ENCODE measurements at places on chromosomes 4 and X.

GRCh38 chr4:96016634-96017299, 176.9 kb downstream of the PDHA2 start:
- no peak for DNase-seq

DNA sequence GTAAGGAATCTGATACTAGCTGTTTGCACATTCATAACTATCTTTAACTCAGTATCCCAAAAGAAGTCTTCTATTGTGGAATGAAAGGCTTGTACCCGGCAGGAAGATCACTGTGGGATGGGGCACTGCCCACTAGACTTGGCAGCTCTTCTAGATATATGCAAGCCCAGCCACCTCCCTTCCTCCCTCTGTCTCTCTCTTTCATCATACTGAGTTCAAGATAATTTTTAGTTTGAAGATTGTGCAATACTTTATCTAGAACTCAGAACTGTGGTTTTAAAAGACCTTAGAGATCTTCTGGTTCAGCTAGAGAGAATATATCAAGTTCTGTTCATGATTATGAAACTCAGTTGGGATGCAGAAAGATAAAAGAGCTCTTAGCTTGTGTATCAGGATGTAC, 22.5 kb upstream of the GPR34 start:
- no peak for DNase-seq

DNA sequence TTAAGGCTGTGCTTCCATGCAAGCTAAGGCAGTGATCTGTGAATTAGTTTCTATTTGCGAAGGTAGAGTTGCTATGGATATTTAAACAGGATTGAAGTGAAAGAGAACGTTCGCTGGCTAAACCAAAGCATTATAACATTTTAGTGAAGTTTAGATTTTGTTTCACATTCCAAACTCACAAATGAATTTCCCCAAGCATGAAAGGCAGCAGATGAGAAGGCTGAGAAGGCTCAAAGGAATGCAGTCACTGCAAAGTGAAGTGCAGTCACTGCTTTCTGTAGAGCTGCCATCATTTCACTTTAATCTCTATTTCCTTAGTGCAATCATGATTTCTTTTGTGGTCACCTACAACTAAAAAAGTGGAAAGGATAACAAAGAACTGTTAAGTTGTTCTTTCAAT, 334.7 kb upstream of the NR3C2 start:
- no peak for DNase-seq

GRCh38 chrX:27735914-27736313, 71.9 kb upstream of the MAGEB10 start:
- DNase-seq = no peak

- DNase-seq = no peak
Measured at GRCh38 chr4:139802931-139803330, 137.3 kb downstream of the MGST2 start.

GRCh38 chr4:13605330-13605729, 22.2 kb downstream of the BOD1L1 start:
- no peak for DNase-seq

DNA sequence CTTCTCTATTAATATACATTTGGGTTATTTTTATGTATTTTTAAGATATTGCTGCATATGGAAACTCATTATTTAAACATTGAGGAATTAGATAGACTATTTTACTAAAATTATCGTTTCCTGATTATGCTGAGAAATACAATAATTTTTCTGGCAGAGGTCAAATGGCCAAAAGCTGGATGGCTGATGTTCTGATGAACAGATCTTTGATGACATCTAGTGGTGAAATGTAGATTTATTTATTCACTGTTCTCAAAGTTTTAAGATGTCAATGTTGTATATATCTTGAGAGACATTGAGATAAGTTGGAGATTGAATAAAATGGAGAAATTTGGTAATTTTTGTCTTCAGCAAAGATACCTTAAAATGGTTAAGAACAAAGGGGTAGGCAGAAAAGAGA, 96.2 kb downstream of the UGT8 start:
- peak; percentile 49 for DNase-seq

GRCh38 chr4:104351706-104352105, 143.0 kb downstream of the CXXC4 start:
- no peak for DNase-seq

DNA sequence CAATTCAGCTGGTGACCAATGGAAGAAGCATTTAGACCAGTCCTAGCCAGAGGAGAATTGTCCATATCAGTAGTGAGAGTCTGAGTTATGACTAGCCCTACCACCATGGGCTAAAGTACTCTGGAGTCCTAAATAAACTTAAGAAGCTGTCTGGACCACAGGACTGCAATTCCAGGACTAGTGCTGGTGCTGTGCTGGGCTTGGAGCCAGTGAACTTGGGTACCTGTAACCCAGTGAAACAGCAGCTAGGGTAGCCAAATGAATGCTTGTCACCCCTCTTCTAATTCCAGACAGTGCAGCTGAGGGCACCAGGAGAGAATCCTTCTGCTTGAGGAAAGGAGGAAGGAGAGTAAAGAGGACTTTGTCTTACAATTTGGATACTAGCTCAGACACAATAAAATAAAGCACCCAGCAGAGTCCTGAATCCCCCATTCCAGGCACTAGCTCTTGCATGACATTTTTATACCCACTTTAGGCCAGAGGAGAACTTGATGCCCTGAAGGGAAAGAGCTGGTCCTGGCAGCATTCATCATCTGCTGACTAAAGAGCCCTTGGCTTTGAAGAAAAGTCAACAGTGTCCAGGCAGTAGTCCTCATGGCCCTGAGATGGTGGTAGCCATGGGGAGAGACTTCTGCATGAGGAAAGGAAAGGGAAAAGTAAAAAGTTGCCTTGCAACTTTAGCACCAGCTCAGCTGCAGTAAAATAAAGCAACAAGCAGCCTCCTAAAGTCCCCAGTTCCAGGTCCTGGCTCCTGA, 2675.7 kb downstream of the PCDH7 start:
- DNase-seq = peak; percentile 56

DNA sequence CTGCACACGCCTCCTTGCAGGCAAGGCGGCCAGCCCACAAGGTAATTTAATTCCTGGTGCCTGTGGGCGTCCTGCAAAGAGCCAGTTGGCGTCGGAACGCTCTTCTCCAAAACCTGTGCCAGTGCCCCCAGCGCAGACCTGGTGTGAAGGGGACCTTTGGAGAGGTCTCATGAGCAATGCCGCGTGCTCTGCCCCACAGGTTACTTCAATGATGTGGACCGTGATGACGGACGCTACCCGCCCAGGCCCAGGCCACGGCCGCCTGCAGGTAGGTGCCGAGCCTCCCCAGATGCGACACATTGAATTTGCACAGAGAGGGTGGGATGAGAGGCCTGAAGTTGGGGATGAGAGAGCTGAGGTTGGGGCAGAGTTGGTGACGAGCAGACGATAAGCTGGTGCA, 34.4 kb upstream of the GYG2 start:
- no peak for DNase-seq

DNA sequence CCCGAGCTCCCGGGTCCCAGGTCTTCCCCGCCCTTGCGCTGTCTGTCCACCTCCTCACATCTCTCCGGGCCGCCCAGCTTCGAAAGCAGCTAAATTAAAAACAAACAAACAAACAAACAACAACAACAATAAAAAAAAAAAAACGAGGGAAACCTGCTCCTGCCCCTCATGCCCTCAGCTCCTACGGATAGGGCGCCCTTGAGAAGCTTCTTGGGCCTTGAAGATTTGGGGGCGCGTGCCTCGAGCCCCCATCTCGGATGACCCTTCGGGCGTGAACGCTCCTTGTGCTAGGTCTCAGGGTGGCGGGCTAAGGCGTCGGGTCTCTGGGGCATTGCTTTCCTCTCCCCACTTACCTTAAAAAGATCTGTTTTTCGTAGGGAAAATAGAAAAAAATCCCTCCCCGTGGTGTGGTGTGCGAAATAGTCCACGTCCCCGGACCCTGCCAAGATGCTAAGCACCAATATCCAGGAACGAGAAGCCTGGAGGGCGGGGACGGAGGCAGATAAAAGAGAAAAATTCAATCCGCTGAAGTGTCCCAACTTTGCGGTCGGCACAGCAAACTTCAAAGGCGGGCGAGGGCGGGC, 603 bp downstream of the NDNF start:
- peak; percentile 10 for DNase-seq

GRCh38 chr4:145609481-145610427, 9.4 kb upstream of the MMAA start:
- DNase-seq = peak; percentile 47

DNA sequence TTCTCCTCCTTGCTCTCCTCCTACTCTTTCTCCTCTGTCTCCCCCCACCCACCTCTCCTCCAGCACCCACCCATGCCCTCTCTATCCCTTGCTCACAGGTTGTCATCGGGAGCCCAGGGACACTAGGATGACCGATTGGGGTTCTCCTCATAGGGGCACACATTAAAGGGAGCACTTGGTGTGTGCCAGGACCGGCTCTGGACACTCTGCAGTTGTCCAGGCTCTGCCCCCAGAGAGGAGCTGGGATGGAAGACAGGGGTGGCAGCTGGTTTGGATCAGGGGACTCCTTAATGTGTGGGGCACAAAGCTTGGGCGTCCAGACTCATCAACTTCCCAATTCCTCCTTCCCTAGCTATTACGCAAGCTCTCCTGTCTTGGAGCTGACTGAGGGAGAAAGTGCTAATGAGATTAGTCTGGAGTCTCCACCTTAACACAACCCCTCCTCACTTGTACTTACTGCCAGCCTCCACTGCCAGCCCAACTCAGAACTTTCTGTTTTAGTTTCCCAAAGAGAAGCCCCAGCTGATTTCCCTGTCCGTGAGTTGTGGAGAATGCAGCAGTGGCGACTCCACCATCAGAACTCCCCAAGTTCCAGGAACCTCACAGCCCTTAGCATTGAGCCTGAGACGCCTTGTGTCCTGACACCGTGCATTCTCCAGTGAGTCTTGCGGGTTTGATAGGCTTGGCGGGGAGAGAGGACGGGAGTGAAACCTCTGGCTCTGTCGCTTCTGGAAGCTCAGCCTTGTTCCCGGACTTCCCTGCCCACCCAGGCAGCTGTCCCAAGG, 52.2 kb downstream of the CXorf49B start:
- no peak for DNase-seq

- DNase-seq = no peak
Measured at GRCh38 chrX:130118441-130119311, 8.4 kb upstream of the ELF4 start.

GRCh38 chrX:23792861-23793553, 10.0 kb downstream of the SAT1 start:
- peak; percentile 73 for DNase-seq

GRCh38 chr4:183876268-183876934, 28.7 kb upstream of the STOX2 start:
- DNase-seq = peak; percentile 39

- peak; percentile 70 for DNase-seq
Measured at GRCh38 chr4:55169352-55169961, 44.1 kb upstream of the KDR start.

DNA sequence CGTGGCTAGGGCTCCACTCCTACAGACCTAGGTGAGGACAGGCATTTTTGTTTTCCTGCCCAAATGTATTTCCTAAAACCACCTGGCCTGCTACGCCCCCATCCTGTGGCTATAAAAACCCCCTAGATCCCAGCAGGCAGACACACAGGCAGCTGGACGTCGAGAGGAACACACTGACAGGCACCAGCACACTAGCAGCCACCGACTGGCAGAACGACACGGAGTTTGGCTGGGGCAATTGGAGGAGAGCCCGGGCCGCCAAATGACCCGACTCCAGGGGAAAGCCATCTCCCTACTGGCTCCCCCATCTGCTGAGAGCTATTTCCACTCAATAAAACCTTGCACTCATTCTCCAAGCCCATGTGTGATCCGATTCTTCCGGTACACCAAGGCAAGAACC, 516.0 kb downstream of the FSTL5 start:
- no peak for DNase-seq

DNA sequence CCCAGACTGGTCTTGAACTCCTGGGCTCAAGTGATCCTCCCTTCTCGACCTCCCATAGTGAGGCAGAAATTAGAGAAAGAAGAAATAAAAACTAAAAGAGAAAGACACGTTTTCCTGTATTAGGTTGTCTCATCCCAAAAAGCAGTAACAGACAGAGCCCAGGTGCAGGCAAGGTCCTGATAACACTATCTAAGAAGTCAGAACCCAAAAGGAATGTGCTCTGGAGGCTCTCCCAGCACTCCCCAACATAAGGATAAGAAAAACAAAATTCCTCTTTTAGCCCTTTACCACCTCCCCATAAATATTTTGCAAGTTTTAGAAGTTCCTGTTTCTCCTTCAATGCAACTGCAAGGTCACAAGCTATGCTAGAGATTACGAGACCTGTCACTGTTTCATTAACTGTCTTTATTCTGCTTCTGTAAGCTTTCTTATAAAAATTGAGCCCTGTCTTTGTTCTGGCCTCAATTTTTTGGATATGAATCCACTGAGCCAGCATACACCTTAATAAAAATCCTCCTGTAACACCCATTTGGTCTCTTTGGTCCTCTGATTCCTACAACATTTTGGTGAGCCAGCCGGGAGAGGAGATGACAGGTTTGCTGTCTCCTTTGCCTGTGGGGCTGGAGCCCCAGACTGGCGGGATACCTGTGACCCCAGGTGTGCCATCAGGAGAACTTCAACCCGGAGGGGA, 25.9 kb downstream of the LIAS start:
- no peak for DNase-seq

DNA sequence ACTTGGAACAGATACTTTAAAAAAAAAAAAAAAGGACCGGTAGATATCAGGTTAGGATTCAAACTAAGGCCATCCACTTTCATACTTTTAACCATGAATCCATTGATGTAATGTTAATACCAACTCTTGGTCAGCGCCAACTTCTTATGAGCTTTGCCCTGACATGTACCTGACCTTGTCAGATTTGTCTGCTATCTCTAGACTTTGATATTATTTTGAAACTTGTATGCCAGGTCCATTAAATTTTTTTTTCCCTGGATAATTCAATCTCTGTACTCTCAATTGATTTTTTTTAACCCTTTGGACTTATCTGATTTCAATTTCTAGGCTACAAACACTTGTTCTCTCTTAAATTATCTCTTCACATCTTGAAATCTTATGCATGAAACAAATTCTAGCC, 27.2 kb upstream of the UGT2B7 start:
- no peak for DNase-seq

DNA sequence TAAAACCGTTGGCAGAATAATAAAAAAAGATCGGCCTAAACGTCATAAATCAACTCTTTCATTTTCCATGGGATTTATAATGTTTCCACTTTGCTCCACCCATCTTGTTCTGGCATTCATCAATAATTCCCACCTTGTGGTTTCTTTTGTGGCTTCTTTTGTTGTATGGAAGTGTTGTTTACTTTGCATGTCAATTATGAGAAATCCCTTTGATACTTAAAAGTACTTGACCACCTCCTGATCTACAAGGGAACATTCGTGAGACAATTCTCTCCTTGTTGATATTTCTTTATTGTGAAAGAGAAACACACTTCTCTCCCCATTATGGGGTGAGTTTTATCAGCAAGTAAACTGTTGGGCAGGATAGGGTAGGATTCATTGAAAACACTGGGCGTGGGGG, 2.8 kb downstream of the AMELX start:
- peak; percentile 8 for DNase-seq

- DNase-seq = no peak
Measured at GRCh38 chr4:68984947-68985346, 33.3 kb upstream of the UGT2A3 start.

DNA sequence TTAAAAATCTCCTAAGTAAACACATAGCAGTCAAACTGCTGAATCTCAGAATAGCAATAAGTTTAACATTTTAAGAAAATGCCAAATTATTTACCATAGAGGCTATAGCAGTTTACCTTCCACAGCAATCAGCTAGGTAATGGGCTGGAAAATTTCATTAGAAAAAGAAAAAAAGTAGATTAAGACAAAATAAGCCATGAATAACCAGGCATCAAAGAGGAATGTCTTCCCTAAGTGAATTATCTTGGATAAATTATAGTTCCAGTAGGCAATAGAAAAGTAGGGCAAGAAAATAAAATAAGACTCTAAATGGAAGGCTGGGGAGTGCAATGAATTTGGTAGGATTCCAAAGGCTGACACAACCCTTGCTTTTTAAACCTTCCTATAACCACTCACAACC, 722.8 kb downstream of the TRAM1L1 start:
- DNase-seq = no peak
